ENCODE measurements at places on chromosomes 7 and 10.

DNA sequence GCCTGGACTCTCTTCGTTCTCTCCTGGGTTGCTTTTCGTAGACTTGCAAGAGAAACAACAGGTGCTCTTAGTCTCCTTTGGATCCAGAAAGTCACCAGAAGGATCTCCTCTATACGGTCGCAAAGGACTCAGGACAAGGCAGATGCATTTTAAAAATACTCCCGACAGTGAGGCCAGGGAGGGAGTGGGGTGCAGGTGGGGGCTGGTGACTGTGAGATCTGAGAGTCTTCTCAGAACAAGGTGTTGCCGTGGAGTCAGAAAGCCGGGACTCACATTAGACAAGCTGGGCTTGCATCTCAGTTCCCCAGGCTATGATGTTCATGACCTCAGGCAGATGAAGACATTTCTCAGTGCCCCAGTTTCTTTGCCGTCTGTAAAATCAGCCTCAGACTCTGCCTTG, 507.2 kb downstream of the TCERG1L start:
- no peak for DNase-seq

DNA sequence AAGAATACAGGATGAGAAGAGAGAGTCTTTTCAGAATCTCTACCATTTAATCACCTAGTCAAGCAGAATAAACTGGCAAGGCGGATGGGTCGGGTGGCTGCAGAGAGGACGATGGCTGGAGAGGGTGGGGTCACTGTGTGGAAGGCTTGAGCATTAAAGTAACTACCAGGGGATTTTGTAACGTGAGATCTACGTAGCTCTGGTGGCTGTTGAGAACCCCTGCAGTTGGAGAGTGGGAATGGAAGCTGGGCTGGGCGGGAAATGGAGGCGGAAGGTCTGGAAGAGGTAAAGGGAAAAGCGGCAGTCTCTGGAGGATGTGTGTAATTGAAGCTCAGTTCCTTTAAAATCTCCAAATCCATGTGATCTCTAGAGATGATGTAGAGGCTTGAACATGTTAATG, 135.0 kb downstream of the GATA3 start:
- no peak for DNase-seq

- no peak for DNase-seq
Measured at GRCh38 chr10:43691485-43691884, 42.8 kb upstream of the ZNF32 start.

DNA sequence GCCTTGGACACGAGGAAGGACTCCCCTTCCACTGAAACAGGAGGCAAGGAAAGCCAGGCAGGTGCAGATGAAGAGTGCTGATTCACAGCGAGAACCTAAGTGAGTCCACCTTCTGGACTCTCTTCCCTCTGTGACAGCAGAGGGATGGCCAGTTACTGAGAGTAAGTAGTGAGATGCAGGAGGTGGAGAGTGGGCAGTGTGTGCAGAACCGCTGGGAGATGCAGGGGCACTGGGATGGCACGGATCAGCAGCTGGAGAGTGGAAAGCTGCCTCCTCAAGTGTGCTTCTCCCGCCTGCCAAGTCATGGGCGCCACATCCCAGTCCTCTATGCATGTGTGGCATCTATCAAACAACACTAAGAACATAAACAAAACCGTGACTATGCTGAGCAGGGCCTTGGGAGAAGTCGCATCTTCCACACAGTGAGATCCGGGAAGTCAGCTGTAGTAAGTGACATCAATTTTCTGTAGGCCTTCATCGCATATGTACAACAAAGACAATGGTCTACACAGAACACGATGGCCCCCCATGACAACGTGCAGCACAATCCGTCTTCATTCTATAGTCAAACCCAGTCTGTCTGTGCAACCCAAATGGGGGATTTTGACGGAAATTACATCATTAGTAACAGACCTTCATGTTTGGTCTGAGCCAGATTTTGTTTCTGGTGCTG, 217.4 kb upstream of the KLF14 start:
- no peak for DNase-seq

DNA sequence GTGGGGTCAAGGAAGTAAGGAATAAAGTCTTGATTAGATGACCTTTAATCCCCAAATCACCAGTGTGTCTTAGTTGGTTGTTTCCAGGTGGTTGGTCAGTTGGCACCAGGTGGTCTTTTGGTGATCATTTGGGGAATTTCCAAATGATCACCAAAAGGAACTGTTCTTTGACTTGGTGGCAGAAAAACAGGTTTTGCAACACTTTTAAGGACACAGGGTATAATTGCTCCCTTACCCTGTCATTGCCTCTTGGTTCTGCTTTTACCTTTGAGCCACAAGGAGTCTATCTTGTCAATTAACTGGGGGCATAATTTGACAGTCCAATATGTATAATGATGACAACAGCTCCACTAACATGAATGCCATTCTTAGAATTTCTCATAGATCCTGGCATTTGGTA, 104.2 kb downstream of the ADK start:
- DNase-seq = no peak

GRCh38 chr10:82277591-82277990, 402.6 kb downstream of the NRG3 start:
- DNase-seq = peak; percentile 52

DNA sequence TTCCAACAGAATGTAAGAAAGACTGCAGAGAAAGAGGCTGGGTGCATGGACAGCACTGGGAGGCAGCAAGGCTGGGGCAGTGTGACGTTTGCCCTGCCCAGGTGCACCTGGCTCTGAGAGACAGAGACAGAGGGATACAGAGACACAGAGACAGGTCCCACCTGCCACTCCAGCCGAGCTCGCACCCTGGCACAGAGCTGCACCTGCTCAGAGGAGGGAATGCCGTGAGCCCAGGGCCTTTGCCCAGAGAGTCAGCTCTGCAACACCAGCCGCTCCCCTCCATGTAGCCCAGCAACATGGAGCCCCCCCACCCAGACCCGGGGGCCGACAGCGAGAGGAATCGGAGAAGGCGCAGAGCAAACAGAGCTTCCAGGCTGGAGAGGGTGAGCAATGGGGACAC, 35.3 kb upstream of the PROSER2 start:
- DNase-seq = no peak

DNA sequence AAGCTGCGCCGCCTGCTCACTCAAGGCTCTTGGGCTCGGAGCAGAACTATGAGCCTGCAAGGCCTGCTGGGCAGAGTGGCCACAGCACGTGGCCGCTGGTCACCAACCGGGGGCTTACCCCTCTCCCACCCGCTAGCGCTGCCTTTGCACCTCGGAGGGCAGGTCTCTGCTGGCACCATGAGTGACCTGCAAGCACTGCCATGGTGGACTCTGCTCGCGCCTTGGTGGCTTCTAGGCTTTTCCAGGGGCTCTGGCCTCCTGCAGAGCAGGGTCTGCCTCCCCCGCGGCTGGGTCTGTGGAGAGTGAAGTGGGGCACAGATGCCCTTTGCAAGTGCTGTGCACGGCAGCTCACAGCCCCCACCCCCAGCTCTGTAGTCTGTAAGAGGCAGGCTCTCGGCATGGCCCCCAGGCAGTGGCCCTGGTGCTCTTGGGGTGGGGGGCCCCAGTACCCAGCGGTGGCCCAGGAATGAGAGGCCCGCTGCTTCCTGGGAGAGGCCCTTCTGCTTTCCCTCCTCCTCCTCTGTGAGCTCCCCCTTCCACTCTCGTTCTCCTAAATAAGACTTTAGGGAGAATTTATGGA, 119.6 kb downstream of the INPP5A start:
- DNase-seq = no peak

GRCh38 chr10:13528875-13529713, at the start of gene BEND7:
BEND7 (minus strand) TSS chr10:13529014; CDS start chr10:13528533, 481 bp downstream.
- no peak for DNase-seq

- no peak for DNase-seq
Measured at GRCh38 chr7:85290269-85290668, 103.4 kb upstream of the SEMA3D start.

- no peak for DNase-seq
Measured at GRCh38 chr7:2807845-2808772, 36.0 kb downstream of the GNA12 start.

DNA sequence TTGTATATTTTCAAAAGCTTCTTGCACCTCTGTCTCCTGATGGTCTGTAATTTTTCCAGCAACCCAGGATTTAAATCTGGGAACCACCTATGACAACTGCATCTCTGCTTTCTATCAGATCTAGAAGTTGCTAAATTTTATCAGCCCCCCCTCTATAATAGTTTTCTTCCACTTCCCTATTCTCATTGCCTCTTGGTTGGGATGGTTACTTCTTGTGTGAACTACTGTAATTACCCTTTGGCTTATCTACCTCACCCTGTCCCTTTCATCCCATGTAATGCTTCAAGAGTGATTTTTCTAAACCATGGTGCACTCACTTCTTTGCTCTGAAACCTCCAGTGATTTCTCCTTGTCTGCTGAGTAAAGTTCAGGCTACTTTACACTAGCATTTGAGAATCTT, 92.3 kb downstream of the BMPR1A start:
- no peak for DNase-seq

DNA sequence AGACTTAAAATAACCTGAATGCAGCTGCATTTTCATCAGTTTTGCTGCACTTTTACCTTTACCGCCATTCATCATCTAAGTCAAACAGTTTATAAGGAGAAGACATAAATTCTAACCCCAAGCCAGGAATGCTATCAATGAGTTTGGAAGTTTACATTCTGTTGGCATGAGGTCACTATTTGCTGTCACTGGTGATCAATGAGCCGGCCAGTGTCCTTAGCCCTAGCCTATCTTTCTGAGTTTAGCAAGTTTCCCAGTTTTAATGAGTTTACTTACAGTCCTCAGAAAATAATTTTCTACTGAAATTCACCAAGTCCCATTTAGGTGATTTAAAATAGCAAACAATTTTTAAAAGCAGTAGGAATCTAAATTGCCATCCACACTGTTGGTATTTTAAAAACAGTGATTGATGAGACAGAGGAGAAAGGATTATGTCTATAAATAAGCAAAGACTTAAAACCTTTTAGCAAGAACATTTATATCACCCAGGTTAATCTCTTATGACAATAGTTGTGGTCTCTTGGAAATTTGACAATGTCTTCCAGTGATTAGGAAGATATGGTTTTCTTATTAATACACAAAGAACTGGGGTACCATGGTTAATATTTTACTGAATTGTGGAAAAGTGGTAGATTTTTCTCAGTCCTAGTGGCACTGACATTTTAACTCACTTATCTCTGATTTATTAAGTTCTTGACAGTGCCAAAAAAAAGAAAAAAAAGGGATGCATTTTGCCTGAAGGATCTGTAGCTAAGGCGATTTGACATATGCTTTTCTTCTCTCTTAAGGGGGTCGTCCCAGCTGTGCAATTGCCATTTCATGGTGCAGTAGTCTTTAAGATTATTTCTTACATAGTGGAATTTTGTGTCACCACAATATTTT, 443.4 kb upstream of the ANKRD30A start:
- DNase-seq = no peak

DNA sequence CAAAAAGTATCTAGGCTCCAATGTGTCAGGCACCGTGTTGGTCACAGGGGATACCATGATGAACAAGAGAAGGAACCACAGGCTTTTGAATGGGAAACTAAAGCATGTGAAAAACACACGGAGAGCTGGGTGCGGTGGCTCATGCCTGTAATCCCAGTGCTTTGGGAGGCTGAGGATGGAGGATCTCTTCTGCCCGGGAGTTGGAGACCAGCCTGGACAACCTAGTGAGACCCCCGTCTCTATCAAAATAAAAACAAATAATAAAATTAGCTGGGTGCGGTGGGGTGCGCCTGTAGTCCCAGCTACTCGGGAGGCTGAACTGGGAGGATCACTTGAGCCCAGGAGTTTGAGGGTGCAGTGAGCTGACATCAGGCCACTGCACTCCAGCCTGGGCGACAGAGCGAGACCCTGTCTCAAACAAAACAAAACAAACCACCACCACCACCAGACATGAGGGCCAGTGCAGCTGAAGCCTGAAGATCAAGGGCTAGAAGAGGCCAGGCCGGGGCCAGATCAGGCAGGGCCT, 611 bp upstream of the COPS6 start:
- no peak for DNase-seq

DNA sequence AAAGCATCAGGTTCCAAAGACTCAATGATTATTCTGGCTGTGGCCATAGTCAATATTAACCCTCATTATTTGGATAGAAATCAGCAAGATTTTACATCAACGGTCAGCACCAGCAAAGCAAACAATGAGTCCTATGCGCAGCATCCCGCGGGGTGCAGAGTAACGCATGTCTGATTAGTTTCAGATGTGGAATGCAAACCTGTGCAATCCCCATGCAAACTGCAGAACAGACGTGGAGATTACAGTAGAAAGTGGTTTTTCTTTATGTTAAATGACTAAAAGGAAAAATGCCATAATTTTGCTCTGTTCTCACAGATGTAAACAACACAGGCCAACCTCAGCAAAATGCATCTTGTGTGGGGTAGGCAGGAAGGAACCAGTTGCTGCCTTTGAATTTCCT, 258.1 kb upstream of the GRB10 start:
- DNase-seq = no peak

DNA sequence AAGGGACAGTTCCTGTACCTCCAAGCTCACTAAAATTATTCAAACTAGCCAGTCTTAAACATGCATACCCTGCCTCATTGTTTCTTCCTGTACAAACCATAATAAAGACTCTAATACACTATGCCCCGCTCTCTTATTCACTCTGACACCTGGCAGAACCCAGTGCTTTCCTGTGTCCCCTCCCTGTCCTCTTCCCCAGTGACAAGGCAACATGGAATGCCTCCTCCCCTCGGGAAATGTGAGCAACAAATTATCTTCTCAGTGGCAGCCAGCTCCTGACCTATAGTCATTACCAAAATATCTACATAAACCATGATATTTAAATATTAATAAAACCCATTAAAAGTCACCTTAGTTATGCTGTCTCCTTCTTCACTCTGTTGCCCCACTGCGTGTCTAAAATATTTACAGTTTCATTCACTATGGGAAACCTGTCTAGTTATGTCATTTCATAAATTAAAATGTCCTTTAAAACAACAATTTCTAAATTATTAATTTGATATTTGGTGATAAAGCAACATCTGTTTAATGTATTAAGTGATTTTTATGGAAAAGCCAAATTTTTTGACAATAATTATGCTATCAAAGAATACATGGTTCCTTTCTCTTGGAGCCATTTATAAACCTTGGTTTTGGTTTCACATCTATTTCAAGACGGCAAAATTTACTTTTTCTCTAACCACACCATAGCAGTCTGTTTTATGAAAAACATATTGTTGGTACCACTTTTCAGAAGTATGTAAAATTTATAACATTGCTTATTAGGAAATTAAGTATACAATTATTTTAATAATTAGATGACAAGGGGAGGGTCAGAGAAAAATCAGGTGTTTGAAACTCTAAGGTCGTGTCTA, 1355.2 kb downstream of the XPNPEP1 start:
- no peak for DNase-seq

- DNase-seq = no peak
Measured at GRCh38 chr10:21953585-21954057, 49.9 kb downstream of the DNAJC1 start.

DNA sequence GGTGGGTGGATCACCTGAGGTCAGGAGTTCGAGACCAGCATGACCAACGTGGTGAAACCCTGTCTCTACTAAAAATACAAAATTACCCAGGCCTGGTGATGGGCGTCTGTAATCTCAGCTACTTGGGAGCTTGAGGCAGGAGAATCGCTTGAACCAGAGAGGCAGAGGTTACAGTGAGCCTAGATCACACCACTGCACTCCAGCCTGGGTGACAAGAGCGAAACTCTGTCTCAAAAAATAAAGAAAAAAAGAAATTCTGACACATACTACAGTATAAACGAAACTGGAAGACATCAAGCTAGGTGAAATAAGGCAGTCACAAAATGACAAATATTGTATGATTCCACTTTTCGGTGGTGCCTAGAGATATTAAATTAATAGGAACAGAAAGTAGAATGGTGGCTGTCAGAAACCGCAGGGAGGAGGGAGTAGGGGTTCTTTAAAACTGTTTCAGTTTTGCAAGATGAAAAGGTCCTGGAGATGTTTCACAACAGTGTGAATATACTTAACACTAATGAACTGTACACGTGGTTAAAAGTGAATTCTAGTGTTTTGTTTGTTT, 23.2 kb downstream of the PILRA start:
- DNase-seq = no peak

GRCh38 chr7:71972534-71972933, 439.6 kb downstream of the CALN1 start:
- no peak for DNase-seq
